ENCODE measurements at places on chromosomes 11 and 22.

DNA sequence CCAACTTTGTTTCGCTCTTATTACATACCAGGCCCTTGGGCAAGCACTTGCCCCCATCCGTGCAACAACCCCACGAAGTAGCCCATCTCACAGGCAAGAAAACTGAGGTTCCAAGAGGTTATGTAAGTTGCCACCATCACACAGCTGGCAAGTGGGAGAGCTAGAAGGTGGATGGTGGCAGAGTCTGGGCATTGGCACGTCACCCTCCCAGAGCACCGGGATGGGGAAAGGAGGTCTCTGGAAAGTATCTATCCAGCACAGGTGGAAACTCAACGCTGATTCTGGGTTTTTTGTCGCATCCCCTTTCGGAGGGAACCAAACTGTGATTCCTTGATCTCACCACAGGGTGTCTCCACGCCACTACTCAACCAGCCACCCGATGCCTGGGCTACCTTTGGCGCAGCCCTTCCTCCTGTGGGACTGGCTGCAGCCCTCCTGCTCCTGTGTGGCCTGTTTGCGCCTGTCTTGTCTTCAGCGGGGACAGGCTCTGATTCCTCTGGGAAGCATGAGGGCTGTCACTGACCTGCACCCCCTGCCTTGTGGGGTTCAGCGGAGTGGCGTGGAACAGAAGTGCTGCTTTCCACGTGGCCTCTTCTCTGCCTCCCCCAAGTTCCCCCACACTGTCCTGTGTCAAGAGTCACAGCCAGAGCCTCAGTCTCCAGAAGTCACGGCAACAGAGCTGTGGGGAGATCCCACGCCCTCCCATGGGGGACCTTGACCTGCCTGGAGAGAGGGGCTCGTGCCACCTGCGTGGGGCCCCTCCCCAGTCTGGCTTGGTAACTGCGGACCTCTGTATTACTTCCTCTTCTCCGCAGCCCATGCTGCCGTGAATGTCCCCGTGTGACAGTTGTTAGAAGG lies 34.4 kb upstream of the TRIM29 start:
- peak; percentile 17 for DNase-seq

- DNase-seq, result no peak
Observed at GRCh38 chr11:119371778-119372182, 9.7 kb downstream of the USP2 start.

DNA sequence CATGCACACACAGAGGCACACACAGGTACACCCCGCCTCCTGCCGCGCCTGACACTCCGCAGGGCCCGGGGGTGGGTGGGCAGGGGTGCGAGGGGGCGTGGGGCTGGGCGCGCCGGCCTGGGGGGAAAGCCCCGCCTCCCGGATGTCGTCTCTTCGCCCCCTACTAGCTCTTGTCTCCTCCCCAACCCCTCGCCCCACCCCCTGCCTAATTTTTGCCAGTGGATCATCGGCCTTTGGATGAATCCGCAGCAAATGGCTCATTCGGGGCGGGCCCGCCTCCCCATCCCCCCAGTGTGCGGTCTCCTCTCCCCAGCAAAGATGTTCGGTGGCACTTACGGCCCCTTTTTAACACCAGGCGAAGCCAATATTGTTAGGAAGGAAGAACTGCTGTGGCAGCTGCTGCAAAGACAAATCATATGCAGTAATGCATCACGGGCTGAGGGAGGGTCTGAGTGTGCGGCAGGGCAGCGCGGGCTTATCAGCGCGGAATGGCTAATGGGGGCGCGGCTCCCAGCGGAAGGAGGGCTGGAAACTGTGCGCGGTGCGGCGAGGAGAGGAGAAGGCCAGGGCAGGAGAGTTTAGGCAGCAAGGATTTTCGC lies 13.4 kb upstream of the NECTIN1 start:
- DNase-seq, result no peak

DNA sequence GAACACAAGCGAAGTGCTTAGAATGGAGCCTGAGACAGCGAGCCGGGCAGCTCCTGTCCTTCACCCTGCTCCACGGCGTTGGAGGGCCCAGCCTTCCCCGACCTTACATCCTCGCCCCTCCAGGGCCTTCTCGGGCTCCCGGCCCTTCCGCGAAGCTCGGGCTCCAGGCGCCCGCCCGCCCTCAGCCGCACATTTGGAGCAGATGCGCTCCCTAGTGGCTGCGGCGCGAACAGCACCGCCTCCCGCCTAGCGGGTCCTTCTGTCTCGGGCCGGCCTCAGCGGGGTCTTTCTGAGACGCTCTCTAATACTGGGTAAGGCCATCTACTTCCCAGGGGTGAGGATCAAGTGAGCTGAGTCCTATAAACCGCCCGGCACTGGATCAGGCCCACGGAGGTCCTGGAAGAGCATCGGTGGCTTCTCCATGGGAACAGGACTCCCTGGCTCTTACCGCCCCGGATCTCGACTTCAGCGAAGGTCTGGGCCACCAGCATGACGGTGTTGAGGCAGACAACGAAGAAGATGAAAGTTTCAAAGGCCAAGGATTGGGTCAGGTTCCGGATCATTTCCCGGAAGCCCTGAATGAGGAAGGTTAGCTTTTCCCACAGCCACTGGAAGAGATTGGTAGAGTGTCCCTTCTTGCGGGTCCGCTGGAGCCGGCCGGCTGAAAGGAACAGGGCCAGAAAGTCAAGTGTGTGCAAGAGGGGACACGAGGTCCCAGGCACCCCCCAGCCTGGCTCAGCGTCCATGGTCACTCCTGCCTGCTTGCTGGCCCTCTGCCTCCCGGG lies 3.7 kb downstream of the CATSPER1 start:
- DNase-seq, result no peak

Measured in LNCaP clone FGC (cell line).